ENCODE measurements at places on chromosomes 12 and 14. TPM values are rescaled to one million over a fixed set of nuclear protein-coding genes. Genes with fewer than 3 reads are reported as not detected.

DNA sequence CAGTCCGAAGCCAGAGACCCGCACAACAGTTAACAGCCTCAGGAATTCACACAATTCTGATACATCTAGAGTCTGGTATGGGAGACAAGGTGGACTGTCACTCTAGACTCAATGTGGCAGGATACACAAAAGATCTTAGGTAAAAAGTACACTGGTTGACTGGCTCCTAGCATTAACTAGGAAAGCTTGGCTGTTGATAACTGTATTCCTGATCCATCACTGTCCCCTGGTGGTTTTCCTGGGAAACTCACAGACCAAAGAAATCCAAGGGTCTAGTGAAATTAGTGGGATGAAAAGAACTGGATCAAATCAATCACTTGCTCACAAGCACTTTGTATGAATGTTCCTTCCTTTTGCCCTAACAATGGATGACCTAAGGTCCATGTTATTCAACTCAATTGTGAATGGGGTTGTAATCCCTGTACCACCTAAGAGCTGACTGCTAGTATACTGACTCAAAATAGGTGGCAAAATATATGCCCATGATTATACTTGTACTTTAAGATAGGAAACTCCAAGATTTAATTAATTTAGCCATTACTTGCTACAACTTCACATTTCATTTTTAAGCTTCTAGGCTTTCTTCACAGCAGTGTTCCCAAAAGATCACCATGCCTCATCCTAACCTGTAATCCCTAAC, 14.0 kb downstream of the NPC2 start:
- no peak for DNase-seq

DNA sequence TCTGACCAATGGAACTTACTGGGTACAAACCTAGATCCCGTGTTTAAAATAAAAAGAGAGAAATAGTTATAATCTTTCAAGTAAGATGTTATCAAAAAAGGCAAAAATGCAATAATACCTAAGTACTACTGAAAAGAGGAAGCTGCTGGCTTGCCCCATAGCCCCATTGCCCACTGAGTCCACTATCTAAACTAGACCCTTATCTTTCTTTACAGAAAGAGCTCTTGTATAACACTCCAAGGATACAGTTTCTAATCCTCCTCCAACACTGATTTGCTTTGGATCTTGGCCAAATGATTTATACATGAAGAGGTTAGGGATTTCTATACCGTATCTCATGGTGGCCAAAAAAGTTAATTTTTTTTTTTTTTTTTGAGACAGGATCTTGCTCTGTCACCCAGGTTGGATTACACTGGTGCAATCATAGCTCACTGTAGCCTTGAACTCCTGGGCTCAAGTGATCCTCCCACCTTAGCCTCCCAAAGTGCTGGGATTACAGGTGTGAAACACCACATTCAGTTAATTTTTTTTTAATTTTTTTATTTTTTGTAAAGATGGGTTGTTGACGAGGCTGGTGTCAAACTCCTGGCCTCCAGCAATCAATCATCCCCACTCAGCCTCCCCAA, 2.6 kb downstream of the GXYLT1 start:
- no peak for DNase-seq

GRCh38 chr12:53160000-53160399, 20.5 kb upstream of the ZNF740 start:
- no peak for DNase-seq

DNA sequence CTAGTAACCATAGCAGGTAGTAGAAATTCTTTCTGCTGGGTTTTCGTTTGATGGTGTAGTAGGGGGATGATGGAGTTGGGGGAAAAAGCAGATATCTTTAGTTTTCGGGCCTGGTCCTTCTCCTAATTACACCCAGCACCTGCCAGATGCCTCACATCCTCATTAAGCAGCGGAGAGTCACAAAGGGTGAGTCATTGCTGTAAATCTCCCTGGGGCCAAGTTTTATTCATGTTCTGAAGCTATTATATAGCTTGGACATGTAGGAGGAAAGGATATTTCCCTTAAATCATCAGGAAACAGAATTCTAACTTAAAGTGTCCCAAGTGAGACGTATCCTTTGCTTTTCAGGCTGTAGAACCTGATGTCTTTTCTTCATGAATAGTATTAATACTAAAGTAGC, 4.9 kb upstream of the NECAP1 start:
- DNase-seq, result no peak

GRCh38 chr12:68470664-68471328, 138.6 kb upstream of the MDM1 start:
- DNase-seq, result no peak

DNA sequence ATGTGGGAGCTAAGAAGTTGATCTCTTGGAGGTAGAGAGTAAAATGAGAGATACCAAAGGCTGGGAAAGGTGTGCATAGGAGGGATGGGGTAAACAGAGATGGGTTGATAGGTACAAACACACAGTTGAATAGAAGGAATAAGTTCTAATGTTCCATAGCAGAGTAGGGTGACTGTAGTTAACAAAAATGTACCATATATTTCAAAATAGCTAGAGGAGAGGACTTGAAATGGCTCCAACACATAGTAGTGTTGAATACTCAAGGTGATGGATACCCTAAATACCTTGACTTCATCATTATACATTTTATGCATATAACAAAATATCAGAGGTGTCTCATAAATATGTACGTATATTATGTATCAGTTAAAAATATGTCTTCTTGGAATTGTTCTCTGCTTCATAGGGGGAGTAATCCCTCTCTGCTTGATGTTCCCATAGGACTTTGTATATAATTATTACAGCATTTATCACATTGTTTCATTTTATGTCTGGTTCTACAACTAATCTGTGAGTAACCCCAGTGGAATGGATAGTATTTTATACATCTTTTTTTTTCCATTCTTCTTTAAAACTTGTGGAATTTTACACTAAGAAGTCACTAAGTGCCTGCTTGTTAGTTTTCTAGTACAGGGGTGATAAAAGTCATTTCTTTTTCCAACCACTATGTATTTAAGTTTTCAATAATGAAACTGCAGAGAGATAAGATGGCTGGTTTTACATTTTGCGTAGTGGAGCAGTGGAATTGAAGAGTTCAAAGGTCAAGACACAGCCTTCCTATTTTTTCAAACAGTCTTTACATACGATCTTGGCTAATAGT, 1940.0 kb upstream of the SEL1L start:
- no peak for DNase-seq

- DNase-seq, result no peak
Measured at GRCh38 chr14:38404100-38404541, 148.2 kb upstream of the CLEC14A start.

Gene RNU4-1
- not detected for polyA plus RNA-seq

Gene OAS2
- polyA plus RNA-seq, result 0.84 TPM

Data from pancreas (tissue), 10 donors.